GM19239 (cell line): ENCODE measurements at places on chromosomes 6 and 20.

GRCh38 chr6:155120034-155120433 is 124.9 kb downstream of the TIAM2 start:
- DNase-seq, result no peak

GRCh38 chr6:147651249-147652063 is 143.0 kb downstream of the SAMD5 start:
- DNase-seq, result no peak

GRCh38 chr6:166490671-166491500 is 95.6 kb downstream of the RAMACL start:
- no peak for DNase-seq

GRCh38 chr6:154453329-154453728 is 57.2 kb downstream of the CNKSR3 start:
- no peak for DNase-seq

DNA sequence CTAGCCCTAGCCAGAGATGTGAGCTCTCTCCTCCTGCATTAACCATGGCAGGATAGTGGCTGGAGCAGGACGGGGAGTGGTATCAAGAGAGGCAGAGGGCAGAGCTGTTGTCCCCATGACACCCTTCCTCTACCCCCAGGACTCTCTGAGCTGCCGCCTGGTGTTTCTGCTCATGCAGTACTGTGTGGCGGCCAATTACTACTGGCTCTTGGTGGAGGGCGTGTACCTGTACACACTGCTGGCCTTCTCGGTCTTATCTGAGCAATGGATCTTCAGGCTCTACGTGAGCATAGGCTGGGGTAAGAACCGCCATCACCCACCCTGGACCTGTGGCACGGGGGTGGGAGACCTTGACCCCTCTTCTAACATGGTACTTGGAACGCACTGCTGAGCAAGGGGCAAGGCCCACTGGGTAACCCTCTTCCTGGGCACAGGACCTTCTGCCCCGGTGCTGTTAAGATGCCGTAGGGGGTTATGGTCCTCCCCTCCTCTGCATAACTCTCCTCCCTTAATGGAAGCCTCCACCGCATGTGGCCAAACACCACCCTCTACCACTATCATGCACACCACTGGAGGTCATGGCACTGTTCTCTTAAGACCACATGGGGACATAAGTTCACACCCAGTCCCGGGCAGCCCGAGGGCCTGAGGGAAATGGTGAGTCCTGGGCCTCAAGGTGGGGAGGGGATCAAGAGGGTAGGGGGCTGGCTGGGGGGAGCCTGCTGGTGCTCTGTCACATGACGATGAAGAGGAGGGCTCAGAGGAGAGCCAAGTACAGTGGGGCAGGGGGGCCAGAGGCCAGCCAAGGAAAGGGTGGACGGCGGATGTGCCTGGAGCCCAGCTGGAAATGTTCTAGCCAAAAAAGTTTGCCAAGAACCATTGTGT is 25.1 kb downstream of the GLP1R start:
- DNase-seq, result no peak

- DNase-seq, result no peak
These were observed 1.9 kb downstream of the PPP1R18 start for GRCh38 chr6:30684386-30685156.

- DNase-seq, result no peak
These were observed 45.3 kb upstream of the LOC128125822 start for GRCh38 chr6:63526931-63527330.

GRCh38 chr6:100344761-100345160 is 120.0 kb downstream of the SIM1 start:
- no peak for DNase-seq

DNA sequence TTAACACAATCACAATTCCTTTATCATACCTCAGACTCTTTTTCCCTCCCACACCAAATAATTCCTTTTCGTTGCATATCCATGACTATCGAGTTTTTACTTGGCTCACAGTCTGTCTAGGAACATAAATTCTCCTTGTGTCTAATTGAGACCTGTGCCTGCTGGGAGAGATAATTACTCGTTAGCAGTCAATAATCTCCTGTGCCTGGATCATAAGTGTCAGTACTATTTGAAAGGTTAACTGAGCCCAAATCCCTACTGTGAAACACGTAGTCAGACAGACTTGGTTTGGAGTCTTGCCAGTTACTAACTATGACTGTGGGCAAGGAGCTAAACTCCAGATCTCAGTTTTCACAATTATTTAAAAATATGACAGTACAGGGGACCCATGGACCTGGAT is 5.7 kb upstream of the CTNNBL1 start:
- DNase-seq, result no peak
